ENCODE measurements at places on chromosomes 3 and 15.

DNA sequence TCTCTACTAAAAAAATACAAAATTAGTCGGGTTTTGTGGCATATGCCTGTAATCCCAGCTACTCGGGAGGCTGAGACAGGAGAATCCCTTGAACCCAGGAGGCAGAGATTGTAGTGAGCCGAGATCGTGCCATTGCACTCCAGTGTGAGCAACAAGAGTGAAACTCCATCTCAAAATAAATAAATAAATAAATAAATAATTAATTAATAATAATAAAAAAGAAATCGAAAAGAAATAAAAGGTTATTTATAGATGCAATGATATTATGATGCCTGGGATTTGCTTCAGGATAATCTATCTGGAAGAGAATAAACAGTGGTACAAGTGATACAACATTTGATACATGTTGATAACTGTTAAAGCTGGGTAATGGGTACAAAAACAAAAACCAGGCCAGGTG, 58.6 kb downstream of the SOX2 start:
- DNase-seq = no peak

DNA sequence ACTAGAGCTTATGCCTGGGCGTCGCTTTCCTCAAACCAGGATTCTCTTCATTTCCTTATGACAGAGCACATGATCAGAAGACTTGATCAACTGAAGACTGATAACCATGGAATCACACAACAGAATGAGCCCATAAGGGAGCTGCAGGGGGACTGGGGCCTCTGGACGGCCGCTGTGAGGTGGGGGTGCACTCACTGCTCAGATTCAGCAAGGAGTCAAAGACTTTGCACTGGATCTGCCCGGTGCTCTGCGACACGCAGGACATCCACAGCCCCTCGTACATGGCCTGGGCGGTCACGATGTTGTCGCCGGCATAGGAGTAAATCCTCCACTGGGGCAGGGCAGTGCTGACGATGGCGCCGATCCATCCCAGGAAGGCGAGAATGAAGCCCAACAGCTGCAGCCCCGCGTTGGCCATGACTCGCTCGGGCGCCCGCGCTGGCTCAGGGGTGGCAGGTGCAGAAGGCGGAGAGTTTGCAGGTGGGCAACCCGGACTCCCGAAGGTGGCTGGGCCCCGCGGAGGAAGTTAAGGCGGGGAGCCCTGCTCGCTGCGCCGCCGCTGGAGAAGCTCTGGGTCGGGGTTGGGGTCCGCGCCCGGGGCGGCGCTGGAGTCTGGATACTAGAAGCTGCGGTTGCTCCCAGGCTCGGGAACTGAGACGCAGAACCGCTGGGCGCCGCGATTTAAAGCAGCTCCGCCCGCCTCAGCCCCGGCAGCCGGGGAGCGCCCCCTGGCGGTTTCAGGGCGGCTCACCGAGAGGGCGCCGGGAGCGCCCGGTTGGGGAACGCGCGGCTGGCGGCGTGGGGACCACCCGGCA, at the start of gene CLDN1:
Gene CLDN1, minus strand, starts transcription at position 658 of the 815 bp plus-strand sequence. Its CDS starts 240 bp downstream, at position 418.
- DNase-seq = peak; percentile 78

- DNase-seq = peak; percentile 70
Observed at GRCh38 chr15:81939604-81940440, 106.0 kb downstream of the MEX3B start.

DNA sequence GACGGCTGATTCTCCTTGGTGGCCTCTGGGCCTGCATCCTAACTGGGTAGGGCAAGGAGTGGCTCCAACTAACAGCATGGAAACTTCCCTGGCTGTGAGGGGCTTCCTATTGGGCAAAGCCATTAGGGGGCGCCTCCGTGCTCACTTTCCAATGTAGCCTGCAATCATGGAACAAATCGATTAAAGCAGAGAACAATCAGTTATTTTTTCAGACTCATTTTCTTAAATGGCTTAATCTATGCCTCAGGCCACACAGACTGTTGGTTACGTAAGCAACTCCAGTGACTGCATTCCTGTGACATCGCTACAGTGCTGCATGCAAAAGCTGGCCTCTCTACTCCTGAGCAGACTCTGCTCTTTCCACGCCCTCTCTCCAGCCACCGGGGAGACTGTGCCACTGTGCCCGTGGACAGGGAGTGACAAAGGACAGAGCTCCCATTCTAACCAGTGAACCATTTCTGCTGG, 278.9 kb downstream of the KLF13 start:
- no peak for DNase-seq

GRCh38 chr15:89976246-89976600, 24.9 kb upstream of the ZNF710 start:
- no peak for DNase-seq

- peak; percentile 53 for DNase-seq
Observed at GRCh38 chr15:33915571-33916407, 52.5 kb upstream of the CHRM5 start.

GRCh38 chr3:13204177-13204581, 130.9 kb upstream of the IQSEC1 start:
- no peak for DNase-seq

DNA sequence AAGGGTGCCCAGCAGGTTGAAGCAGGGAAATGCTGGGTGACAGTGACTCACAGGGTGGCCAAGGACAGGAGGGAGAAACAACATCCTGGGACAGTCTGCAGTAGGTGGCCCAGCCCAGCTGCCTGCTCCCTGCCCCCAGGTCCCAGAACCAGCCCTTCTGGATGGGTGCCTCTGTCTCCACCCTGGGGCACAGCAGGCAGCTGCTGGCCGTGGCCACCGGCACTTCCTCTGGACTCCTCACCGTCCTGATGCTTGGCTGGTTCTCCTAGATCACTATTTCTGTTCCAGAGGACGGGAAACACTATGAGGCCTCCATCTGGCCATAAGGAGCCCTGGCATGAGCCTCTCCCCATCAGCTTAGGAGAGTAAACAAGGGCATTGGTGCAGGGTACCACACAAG, 258.9 kb downstream of the XXYLT1 start:
- DNase-seq = no peak

DNA sequence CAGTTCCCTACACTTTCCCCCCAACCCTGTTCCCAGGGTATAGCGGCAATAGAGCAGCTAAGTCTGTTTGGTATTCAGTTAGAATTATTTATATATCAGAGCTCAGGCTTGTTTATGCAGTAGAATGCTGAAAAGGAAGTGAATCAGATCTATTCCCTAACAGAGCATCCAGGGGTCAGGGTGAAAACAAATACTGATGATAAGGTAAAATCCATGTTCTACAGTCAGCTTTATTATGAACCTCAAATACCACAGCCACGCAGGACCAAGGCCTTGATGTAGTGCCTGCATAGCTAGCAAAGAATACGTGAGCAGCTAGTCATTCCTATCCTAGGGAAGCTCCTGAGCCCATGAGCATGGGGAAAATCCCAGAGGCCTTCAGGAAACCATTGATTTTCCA, 229.7 kb upstream of the ICE2 start:
- no peak for DNase-seq

- no peak for DNase-seq
Observed at GRCh38 chr15:57607570-57608000, 15.9 kb downstream of the MYZAP start.

DNA sequence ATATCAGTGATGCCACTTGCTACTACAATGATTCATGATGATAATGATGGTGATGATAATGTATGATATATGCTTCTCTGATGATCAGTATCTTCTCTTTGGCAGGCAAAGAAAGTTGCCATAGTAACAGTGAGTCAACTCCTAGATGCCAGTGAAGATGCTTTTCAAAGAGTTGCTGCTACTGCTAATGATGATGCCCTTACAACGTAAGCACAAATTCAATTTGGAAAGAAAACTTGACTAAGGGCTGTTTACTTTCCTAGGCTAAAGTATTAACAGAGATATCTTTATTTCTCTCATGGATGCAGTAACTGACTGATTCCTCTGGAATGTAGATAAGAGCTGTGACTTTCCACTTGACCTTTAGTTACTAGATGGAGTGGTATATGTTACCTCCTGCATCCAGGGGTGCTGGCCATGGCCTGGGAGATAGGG, 27.8 kb downstream of the ADGRG7 start:
- DNase-seq = no peak

GRCh38 chr3:129182390-129183185, 1.1 kb downstream of the CNBP start:
- peak; percentile 78 for DNase-seq

DNA sequence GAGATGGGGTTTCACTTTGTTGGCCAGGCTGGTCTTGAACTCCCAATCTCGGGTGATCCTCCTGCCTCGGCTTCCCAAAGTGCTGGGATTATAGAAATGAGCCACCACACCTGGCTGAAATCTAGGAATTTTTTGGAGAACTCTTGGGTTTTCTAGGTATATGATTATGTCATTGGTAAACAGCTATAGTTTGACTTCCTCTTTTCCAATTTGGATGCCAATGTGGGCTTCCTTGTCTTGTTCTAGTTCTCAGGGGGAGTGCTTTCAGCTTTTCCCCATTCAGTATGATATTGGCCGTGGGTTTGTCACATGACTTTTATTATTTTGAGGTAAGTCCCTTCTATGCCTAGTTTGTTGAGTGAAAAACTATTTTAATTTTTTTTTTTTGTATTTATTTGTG, 17.9 kb downstream of the KCNMB3 start:
- DNase-seq = no peak

DNA sequence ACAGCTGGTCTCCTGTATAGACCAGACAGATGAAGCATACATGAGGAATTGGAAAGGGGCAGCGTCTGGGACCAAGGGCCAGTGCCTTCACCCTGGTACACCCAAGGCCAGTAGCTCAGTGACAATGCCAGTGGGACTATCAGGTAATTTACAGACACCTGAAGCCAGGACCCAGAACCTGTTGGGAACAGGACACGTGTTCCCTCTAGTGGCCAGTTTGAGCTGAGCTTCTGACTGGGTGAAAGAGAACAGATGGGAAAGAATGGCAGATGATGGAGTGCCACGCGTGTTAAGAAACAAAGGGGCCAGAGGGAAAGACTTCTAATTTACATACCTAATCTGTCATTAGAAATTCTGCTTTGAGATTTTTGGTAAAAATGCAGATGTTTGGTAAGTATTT, 5.1 kb upstream of the SLC25A38 start:
- no peak for DNase-seq

GRCh38 chr3:43400167-43400566, 113.8 kb downstream of the SNRK start:
- no peak for DNase-seq

DNA sequence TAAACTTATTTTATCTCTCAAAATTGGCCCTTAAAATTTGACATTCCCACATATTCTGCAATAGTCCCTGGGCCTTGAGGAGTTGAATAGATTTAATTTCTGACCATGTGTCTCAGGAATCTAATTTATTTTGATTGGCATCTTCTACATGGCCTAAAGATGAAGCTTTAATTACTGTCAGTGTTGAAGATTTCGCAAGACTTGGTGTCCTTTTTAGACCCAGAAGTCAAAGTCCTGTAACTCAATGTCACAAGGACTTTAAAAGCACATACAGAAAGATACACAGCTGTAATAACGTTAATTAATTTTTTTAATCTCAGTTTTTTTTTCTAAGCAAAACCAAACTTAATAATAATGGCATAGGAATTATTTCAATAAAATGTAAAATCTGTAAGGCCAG, 163.9 kb downstream of the SUCNR1 start:
- DNase-seq = no peak

DNA sequence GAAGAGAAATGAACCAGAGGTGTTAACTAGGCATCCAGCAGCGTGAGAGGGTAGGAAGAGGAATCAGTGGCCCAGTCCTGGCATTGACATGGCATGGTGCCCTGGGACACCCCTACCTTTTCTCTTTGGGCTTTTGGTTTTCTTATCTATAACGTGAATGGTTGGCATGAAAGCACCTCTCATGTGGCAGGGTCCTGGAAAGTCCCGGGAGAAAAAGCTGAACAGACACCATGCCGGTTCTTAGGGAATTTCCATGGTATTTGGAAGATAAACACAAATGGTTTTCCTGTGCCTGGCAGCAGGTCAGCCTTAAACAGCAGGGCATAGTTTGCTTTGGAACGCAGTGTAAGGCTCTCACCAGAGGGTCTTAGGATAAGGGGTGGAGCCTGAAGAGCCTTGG, 15.4 kb downstream of the ARNT2 start:
- no peak for DNase-seq

DNA sequence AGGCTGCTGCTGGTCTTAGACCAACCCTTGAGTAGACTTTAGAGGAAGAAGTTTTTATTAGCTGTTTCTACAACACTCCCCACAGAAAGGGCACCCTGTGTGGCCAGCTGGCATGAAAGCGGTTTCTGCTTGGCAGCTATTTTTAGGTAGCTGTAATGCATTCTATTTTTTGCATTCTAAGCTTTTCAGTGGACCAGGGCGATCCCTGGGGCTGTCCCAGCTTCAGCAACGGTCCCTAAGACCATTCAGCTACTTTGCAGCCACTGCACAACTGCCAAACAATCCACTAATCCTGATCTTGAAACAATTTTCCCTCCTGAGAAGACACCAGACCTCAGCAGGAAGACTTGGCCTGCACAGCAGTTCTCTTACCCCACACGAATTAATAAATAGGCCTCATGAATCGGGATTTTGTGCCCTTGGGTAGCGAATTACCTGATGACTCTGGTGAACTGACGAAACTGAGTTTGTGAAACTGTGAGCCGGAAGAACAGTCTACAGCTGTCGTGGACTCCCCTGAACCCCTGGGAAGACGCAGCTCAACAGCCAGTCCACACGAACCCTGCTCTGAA, 14.6 kb upstream of the TFRC start:
- no peak for DNase-seq

DNA sequence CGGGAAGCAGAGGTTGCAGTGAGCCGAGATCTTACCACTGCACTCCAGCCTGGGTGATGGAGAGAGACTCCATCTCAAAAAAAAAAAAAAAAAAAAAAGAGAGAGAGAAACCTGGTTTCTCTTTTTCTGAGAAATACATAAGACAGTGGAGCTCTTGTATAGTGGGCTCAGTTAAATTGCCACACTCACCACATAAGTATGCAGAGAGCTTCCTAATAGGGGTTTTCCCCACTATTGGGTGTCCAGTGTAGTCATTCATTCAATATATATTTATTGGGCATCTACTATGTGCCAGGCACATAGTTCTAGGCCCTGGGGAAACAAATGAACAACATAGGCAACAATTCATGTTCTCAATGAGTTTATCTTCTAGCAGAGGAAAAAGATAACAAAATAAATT, 48.9 kb upstream of the FMN1 start:
- DNase-seq = no peak

GRCh38 chr3:134623615-134624245, 27.1 kb downstream of the KY start:
- DNase-seq = no peak

DNA sequence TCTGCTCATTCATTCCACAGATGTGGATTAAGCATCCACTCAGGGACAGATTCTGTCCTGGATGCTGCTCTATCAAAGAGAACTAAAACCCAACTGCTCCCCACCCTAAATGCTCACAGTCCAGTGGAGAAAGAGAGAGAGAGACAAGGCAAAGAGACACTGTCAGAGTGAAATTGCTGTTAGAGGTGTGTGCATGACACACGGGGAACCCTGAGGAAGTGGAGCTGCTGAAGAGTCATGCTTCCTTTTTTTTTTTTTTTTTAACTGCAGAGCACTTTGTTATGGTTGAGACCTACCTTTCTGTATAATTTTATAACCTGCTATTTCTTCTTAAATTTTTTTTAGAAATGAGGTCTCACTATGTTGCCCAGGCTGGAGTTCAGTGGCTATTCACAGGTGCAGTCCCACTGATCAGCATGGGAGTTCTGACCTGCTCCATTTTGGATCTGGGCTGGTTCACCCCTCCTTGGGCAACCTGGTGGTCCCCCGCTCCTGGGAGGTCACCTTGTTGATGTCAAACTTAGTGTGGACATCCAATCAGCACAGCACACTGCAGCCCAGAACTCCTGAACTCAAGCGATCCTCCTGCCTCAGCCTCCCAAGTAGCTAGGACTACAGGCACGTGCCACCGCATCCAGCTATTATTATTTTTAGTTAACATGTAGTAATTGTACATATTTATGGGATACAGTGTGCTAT, 18.2 kb upstream of the PSTPIP1 start:
- no peak for DNase-seq

Data from erythroblast (primary cell).